ENCODE measurements at places on chromosomes 13 and 19.

GRCh38 chr19:46481947-46482346 is 10.6 kb upstream of the PNMA8A start:
- no peak for DNase-seq

DNA sequence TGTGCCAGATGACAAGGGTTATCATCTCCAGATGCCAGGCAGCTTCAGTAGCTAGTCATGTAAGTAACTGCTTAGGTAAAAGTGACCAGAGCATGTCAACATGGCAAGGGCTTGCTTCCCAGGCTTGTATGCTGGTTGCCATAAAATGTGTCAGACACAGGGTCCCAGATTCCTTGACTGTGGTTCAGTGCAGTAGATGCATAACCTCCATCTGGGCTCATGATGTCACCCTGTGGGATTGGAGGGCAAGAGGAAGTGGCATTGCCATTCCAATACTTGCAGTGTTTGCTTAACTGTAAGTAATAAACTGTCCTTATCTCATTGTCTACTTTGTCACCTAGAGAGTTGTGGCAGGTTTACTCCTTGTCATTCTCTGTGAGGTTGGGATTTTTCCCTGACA is 226.8 kb downstream of the PCDH17 start:
- no peak for DNase-seq

DNA sequence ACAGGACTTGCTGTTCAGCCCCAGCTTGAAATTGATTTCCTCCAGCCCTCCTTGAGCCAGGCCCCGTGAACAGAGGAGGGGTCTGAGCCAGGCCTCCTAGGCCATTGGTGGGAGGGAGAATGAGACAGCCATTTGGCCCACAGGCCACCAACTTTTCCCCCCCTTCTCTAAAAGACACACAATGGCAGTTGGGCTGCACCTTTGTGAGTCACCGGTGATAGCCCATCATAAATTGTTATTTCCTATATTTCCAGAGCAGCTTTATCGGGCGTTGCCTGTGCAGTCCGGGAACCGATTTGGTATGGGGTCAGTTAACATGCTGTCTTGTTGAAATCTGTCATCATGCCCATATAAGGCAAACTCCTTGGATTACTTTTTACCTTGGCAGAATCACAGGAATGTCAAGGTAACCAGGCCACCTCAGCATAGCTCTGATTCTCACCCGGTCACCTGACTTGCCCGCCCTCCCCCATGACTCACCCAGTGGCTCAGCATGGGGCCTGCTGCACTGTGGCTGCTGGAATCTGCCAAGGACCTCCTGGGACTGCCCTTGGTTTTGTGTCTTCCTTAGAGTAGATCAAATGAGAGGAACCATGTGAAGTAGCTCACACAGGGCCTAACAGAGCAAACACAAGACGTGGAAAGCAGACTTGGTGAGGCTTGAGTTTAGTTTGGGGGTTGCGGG is 36.1 kb downstream of the ACTN4 start:
- no peak for DNase-seq

DNA sequence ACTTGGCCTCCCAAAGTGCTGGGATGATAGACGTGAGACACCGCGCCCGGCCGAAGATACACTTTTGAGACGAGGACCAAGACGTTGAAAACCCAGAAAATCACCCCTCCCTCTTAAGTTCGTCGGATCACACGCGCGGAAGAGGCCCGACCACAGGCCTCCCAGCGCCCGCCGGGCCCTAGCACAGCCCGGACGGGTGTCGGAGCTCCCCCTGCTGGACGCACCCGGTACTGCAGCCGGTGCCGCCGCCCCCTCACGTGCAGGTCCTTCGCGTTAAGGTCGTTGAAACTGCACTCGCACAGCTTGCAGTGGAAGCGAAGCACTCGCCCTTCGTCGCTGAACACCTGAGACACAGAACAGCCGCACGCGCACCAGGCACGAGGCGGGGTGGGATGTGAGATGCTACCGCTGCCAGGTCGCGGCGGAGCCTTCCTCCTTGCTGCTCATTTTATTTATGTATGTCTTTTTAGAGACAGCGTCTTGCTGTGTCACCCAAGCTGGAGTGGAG is 35.7 kb upstream of the MATK start:
- peak; percentile 88 for DNase-seq

DNA sequence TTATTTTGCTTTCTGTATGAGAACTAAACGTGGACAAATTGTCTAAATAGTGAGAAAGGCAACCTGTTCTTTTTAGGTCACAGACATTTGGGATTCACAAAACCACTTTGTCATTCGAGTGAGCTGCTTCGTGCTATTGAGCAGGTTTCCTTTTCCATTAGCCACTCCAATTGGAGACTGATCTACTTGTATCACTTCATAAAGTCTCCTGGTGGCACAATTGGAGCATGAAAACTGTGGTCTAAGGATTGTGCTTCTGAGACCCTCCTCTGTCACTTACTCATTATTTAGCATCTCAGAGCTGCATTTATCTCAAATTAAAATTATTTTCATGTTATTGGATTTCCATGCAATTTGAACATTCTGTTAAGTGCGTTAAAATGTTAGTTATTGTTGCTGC is 397.7 kb downstream of the TDRD3 start:
- DNase-seq, result no peak

GRCh38 chr19:3129112-3129511 is 6.7 kb upstream of the GNA15 start:
- no peak for DNase-seq

DNA sequence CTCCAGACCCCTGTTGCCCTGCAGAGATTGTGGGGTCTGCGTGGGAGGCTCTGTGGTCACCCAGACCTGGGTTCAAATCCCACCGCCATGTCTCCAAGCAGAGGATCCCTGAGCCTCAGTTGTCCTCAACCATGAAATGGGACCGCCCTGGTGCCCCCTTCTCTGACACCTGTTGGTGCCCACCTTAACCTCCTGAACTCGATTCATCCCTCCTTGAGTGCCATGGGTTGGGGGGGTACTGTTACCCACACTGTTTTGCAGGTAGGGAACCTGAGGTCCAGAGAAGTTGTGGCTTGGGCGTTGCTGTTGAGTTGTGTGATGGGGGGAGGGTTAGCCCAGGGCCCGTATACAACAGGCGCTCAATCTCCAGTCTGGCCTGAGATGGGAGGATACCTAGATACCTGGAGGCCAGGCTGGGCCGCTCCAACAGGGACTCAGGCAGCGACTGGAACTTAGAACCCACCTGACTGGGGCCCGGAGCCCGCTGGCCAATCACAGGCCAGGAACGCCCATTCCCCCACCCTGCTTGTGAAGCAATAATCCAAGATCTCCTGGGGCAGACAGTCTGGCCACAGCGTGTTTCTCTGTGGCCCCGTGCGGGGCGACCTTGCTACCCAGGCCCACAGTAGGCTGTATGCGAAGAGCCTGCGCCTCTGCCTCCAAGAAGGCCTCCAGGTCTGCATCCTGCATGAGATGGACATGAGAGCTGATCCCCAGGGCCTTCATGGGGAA is 2.8 kb downstream of the ARID3A start:
- no peak for DNase-seq

DNA sequence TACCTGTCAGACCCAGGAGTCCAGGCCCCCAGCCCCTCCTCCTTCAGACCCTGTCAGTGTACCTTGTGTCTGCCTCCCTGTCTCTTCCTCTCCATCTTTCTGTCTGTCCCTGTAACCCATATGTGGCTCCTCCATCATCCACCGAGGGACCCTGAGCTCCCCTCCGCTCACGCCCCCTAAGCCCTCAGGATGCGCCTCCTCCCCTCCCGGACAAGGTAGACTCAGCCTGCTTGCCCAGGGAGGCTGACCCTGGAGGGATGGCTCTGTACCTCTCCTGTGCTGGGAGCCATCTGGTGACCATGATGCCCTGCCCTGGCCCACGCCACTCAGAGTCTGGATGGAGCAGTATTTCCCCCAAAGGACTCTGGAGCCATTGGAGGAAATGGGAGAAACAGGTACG is 1.0 kb upstream of the CAPN12 start:
- DNase-seq, result no peak

DNA sequence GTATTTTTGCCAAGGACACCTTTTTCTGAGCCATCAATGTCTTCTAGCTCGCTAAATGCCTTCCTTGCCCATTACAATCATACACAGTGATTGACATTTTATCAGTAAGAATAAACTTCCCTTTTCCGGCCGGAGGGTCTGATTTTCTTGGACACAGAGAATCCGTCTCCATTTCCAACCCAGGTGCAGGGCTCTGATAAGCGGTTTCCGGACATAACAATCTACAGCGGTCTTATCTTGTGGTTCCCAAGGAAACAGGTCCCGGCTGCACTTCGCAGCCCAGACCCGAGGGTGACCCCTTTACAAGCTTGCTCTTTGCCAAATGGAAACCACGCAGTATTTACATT is 5.1 kb upstream of the ZNF77 start:
- DNase-seq, result no peak

DNA sequence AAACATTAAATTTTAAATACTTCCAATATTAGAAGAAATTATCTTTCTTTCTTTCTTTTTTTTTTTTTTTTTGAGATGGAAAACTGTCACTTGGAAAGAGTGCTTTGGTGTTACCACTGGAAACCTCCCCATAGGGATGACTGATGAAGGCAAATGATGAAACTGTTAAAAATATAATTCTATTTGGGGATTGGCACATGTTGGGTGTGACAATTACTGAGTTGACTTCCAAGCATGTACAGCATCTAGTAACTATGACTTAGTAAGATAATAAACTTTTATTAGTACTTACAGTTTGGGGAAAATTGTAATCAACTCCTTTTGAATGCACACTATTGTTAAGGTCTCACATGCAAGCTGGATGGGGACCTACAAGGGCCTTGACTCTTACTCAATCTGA is 592.5 kb downstream of the KCTD12 start:
- no peak for DNase-seq

All from activated naive CD4-positive, alpha-beta T cell treated with anti-CD3 and anti-CD28 coated beads, Interleukin-2, amount 50 U/mL, for 16 hours (primary cell).